ENCODE measurements at places on chromosomes 16 and 17. TPM values are rescaled to one million over a fixed set of nuclear protein-coding genes. Genes with fewer than 3 reads are reported as not detected.

DNA sequence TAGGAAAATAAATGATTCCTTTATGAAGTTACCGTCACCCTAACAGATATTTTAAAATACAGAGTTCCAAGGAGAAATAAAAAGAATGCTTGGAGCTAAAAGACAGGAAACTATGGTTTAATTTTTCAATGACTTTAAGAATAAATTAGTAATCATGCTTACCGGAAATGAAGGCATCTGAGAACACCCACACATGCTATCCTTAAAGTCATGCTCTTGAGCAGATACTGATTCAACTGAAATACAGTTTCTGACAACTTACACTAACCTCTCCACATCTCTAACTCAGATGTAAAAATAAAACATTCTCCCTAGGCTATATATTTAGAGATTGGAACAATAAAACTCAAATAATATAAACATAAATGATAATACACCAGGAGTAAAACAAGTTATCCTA, 7.8 kb downstream of the PSMD12 start:
- peaks cover 4% of the 10 kb centered on the region for H3K4me1 ChIP-seq
- no peak overlapping the region for H3K4me3 ChIP-seq
- H3K27me3 ChIP-seq: no peaks in the 10 kb centered on the region
- peaks cover 4% of the 10 kb centered on the region for H3K36me3 ChIP-seq

The CCL5 gene
- polyA plus RNA-seq: 0.07 TPM

DNA sequence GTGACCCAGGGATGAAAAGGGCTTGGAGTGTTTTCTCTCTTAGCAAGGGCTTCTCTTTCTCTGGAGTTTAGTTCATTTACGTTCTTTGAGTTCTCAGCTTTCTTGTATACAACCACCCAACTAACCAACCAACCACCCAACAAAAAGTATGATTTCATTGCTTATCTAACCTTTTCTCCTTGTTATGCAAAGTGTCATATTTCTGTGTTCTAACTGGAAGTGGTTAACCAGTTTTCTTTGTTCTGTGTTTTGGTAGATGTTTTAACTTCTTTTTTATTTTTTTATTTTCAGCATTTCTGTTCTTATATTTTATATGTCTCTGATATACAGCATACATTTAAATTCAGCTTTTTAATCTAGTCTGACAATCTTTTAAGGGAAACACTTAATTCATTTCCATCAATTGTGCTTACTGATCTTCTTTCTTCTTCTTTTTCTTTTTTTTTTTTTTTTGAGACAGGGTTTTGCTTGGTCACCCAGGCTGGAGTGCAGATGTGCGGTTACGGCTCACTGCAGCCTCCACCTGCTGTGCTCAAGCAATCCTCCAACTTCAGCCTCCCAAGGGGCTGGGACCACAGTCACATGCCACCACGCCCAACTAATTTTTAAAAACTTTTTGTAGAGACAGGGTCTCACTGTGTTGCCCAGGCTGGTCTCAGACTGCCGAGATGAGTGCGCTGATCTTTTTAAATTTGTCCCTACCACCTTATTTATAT, 29.6 kb downstream of the NLK start:
- H3K4me3 ChIP-seq: no peak overlapping the region
- H3K27me3 ChIP-seq: no peaks in the 10 kb centered on the region
- no peaks in the 10 kb centered on the region for H3K4me1 ChIP-seq
- H3K27ac ChIP-seq: no peak overlapping the region
- no peaks in the 10 kb centered on the region for H3K36me3 ChIP-seq

DNA sequence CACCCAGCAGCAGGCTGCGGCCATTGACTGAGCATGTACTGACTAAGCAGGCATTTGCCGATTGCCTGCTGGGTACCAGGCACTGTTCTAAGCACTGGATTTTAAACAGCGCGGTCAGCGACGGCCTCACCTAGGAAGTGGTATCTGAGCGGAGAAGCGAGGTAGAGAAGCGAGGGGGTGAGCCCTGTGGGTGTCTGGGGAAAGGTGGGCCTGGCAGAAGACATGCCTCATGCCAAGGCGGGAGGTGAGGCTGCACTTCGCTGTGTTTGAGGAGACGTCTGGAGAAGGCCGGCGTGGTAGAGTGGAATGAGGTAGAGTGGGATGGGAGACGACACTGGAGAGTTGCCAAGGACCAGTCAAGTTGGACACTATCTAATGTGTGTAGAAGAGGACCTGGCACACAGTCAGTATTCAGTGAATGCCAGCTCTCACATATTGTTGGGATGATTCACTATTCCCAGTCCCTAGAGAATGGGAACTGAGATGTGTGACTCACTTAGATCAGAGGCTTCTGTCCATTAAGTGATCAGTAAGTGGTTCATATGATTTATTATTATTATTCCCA, 14.4 kb downstream of the SYCE1L start:
- no peak overlapping the region for H3K27ac ChIP-seq
- H3K36me3 ChIP-seq: no peaks in the 10 kb centered on the region
- H3K4me3 ChIP-seq: no peak overlapping the region
- H3K27me3 ChIP-seq: no peaks in the 10 kb centered on the region
- peak; percentile 83 for DNase-seq

The HBQ1 gene
- polyA plus RNA-seq: not detected

DNA sequence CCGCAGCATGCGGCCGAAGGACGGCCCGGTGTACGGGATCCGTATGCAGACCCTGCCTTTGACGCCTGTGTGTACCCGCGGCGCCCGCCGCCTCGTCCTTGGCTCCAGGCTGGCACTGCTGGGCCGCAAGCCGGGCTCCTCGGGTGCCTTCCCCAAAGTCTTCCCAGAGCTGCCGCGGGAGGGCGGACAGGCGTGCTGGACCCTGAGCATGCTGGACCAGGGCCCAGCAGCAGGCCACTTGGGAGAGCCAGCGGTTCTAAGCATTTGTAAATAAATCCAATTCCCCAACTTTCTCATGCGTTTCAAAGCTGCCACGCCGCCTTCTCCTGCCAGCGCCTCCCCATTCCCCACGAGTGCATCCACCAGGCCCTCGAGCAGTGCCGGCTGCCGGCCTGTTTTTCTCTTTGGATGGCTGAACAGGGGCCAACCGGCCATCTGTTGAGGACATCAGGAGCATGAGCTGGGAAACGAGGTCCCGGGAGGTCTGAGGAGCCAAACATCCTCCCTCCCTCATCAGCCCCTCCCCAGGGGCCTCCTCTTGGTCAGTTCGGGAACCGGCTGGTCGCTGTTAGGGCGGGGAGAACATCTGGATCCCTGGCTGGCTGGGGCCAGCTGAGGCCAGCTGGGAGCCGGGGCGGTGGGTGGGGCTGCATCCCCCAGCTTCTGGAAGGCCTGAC, 20.5 kb upstream of the PABPN1L start:
- H3K4me3 ChIP-seq: no peak overlapping the region
- DNase-seq: no peak
- H3K27me3 ChIP-seq: no peaks in the 10 kb centered on the region
- H3K36me3 ChIP-seq: no peaks in the 10 kb centered on the region
- H3K27ac ChIP-seq: peak overlapping the region; percentile 26
- H3K4me1 ChIP-seq: peaks cover 17% of the 10 kb centered on the region

The ZPBP2 gene
- not detected for polyA plus RNA-seq

DNA sequence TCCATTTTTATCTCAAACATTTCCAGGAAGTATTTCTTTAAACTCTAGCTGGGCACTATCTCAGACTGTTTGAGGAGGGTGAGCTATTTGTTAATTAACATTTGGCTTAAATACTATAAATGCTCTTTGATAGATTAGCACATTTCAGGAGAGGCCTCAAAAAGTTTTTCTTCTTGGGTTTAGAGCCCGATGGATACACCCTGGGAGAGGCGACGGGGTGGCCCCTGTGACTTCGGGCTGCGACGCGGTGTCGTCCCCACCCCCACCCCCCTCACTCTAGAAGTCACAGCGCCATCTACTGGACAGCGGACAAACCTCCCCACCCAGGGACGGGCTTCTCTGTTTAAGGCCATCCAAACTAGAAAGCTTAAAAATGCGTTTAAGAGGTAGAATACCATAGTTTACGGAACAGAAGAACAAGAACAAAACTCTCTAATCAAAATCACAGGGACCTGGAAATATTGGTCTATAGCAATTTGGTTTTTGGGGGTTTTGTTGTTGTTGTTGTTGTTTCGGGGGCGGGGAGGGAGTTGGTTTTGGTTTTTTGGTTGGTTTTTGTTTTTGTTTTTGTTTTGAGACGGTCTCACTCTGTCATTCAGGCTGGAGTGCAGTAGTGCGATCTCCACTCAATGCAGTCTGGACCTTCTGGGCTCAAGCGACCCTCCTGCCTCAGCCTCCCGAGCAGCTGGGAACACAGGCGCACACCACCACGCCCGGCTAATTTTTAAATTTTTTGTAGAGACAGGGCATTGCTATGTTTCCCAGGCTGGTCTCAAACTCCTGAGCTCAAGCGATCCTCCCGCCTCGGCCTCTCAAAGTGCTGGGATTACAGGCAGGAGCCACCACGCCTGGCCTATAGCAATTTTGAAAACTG, 254.4 kb downstream of the C16orf95 start:
- DNase-seq: peak; percentile 78
- H3K4me3 ChIP-seq: no peak overlapping the region
- H3K36me3 ChIP-seq: no peaks in the 10 kb centered on the region
- no peaks in the 10 kb centered on the region for H3K4me1 ChIP-seq
- no peaks in the 10 kb centered on the region for H3K27me3 ChIP-seq

The CASKIN1 gene
- not detected for polyA plus RNA-seq

DNA sequence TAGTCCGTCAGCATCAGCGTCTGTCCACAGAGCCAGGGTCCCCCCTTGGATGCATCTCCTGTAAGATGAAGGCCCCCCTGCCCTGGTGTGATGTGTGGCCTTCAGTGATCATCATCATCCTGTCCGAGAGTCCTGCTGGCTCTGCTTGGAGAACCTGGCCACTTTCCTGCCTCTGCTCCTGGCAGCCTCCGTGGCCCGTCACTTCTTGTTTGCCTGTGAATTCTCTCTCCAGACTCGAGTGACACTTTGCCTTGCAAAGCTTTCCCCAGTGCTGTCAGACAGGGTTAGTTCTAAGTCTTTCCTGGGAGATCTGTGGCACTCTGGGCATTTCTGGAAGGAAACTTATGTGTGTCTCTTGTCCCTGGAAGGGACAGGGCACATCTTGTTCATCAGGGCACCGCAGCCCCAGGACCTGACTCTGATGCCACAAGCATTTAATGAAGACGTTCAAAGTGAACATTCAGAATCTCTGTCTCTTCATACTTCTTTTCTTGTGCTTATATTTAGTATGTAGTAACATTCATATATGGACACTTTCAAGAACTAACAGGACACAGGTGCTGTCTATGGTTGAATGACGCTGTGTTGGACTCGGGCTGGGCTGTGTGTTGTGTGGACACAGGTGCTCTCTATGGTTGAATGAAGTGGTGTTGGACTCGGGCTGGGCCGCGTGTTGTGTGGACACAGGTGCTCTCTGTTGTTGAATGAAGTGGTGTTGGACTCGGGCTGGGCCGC, 68.5 kb downstream of the RPTOR start:
- H3K36me3 ChIP-seq: no peaks in the 10 kb centered on the region
- no peaks in the 10 kb centered on the region for H3K27me3 ChIP-seq
- DNase-seq: no peak
- H3K4me1 ChIP-seq: no peaks in the 10 kb centered on the region
- no peak overlapping the region for H3K4me3 ChIP-seq
- no peak overlapping the region for H3K27ac ChIP-seq

DNA sequence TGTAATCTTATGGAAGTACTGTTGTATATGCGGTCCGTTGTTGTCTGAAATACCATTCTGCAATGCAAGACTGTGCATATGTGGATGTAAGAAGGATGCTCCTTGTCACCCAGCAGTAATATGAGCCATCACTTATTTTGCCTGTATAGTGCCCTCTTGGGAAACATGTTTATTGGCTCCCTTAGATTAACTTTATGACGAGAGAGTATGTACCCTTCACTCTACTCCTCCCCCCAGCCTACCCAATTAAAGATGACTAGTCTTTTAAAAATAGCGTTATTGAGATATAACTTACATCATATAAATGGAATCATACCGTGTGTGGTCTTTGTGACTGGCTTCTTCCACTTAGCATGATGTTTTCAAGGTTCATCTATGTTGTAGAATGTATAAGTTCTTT, 33.6 kb downstream of the FTO start:
- no peak for DNase-seq
- H3K27ac ChIP-seq: no peak overlapping the region

DNA sequence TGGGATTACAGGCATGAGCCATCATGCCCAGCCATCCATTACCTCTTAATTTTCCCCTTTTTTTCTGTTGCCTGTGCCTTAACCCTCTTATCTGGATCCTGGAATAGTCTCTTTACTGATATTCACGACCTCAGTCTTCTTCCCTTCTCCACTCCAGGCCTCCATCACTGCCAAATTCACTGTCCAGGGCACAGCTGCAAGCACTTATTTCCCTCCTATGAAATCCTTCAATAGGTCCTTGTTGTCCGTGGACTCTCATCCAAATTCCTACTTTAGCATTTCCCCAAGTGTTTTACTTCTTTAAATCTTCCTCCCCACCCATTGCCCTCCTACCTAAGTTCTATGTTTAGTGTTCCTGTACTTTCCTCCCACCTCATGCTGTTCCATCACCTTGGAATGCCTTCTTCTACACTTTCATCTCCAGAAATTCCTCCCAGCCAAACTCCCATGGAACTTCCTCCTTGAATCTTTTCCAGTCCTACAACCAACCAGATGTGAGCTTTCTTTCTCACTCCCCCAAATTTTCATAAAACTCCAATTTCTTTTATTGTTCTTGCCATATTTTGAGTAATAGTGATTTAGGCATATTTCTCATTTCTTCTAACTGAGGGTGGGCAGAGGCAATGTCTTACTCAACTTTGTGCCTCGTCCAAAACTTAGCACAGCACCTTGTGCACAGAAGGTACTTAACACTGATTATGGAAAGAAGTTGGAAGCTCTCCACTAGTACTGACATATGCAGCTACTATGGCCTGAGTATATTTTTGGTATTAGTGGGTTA, 35.3 kb downstream of the FAM20A start:
- DNase-seq: no peak
- no peaks in the 10 kb centered on the region for H3K36me3 ChIP-seq
- H3K27ac ChIP-seq: no peak overlapping the region
- H3K27me3 ChIP-seq: no peaks in the 10 kb centered on the region
- H3K4me3 ChIP-seq: no peak overlapping the region
- no peaks in the 10 kb centered on the region for H3K4me1 ChIP-seq

DNA sequence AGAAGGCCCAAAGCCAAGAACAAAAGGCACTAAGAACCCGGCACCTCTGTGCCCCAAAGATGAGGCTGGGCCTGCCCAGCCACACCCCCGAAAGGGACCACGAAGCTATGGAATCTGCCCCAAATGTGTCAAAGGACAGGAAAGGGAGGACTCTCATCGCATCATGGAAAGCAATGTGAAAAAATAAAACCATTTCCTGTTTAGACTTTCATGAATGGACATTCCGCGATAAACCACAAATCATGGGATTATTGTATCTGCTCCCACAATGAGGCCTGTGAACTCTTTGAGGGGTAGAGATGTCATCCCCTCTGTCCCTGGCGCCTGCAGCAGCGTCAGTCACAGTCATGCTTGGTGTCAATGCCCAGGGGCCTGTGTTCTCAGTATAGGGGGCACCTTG, 135.0 kb downstream of the COPRS start:
- H3K27me3 ChIP-seq: no peaks in the 10 kb centered on the region
- DNase-seq: peak; percentile 85
- peak overlapping the region; percentile 7 for H3K27ac ChIP-seq
- H3K4me3 ChIP-seq: no peak overlapping the region

- DNase-seq: no peak
- peak overlapping the region; percentile 61 for H3K27ac ChIP-seq
Observed at GRCh38 chr16:73058221-73058615, 10.3 kb upstream of the ZFHX3 start.

All from fibroblast of lung (primary cell).